Effector memory CD4-positive, alpha-beta T cell (primary cell): ENCODE measurements at places on chromosomes 16 and 17.

DNA sequence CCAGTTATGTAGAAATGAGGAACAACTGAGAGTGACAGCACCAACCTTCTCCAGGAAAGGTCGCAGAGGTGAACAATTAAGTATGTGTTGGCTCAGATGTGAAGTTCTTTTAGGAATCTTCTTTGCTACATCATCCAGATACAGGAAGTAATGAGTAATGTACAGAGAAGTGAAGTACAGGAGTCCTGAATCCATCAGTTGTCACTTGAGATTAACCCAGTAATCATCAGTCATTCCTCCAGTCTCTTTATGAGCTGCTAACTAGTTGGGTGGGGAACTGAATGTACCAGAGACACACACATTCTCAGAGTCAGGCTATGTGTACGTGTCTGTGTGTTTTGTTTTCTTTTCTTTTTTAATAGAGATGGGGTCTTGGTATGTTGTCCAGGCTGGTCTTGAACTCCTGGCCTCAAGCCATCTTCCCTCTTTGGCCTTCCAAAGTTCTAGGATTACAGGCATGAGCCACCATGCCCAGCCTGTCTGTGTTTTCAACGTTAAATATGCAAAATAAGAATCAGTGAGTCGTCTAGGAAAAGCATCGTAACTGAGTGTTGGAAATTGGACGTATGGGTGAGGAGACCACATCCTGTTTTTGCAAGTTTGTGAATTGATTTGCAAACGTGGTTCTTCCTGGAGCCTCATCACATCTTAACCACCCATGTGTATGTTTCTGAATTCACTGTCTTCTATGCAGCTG is 19.9 kb downstream of the ZNF200 start:
- DNase-seq = peak; percentile 11

DNA sequence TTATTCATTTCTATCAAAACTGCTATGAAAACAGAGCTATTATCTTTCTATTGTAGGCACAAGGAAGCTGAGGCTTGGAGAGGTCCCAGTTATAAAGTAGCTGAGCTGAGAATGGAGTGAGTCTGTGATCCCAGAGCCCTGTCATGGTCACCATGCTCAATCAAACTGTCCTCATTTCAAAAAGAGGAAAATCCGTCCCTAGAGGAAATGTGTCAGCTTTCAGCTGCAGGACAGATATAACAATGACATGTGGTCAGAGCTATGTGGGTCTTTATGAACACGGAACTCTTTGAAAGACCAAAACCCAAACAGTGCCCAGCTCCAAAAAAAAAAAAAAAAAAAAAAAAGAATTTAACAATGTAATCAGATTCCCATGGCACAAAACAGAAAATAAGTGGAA is 266.1 kb downstream of the XYLT1 start:
- DNase-seq = no peak

GRCh38 chr17:35953720-35954119 is 10.2 kb upstream of the LYZL6 start:
- DNase-seq = no peak

DNA sequence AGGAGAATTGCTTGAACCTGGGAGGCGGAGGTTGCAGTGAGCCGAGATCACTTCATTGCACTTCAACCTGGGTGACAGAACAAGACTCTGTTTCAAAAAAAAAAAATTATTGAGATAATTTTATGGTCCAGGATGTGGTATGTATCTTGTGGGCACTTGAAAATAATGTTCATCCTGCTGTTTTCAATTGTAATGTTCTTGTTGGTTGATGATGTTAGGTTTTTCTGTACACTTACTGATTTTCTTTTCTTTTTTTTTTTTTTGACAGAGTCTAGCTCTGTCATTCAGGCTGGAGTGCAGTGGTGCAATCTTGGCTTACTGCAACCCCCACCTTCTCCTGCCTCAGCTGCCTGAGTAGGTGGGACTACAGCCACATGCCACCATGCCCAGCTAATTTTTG is 29.7 kb downstream of the TBX21 start:
- DNase-seq = no peak

DNA sequence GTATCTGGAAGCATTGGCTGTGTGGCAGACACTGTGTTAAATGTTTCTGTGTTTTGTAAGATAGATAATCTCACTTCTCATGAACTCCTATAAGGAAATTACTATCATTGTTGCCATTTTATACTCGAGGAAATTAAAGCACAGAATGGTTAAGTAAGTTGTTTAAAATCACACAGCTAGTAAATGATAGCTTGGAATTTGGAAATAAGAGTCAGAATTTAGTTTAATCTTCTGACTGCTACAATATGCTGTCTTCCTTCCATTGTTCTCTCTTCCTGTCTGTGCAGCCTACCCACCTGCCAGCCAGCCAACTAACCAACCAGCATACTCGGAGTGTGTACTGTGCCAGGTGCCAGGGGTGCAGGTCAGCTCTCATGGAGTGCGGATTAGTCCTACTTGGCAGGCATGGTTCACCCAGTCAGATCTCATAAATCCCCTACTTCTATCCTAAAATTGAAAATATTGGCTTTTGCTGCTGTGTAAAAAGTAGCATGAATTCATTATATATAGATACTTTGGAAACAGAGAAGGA is 79.9 kb upstream of the LGALS9 start:
- no peak for DNase-seq

DNA sequence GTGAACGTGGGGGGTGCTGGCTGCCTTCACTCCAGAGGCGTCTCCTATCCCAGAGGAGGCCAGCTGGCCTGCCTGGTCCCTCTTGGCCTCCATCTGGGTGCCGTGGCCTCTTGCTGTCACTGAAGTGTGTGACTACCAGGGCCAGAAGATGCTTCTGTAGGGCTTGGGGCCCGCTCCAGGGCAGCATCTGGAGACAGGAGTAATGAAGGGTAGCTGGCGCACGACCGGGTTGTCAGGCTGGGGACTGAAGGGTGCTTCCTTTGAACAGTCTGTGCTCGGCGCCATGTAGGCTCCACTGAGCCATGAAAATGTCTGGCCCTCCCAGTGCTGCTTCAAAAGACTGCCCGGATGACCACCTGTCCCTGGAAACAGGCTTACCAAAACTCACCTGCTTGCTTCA is 31.3 kb downstream of the ASIC2 start:
- DNase-seq = no peak

DNA sequence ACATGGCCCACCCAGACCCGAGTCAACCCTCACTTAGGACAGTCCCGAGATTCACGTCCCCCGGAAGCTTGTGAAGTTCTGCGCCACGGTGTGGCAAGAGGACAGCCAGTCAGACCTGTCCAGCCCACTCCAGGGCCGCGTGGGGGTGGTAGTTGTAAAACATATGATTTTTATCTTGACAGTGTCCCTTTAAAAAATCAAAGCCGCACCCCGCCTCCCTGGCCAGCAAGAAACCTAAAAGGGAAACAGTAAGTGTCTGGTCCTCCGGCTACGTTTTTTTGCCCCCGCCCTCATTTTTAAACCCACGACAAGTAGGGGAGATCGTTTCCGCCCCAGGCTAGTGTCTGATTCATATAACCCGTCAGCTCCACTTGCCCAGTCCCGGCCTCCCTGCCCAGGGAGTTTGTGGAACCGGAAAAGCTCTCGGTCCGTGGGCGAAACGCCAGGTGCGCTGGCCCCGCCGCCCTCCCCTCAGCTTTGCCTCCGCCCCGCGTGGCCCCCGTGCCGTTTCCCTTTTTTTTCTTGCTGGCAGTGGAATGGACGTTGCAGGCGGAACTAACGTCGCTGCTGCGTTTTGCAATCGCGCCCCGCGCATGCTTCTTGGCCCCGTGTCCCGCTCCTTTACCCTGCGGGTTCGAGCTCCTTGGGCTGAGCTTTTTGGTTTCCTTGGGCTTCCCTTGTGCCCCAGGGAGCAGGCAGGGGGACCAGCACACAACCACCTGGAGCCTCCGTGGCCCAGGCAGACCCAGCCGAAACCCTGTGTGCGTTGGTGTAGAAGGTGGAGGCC is 13.3 kb upstream of the NUDT16L1 start:
- DNase-seq = no peak

DNA sequence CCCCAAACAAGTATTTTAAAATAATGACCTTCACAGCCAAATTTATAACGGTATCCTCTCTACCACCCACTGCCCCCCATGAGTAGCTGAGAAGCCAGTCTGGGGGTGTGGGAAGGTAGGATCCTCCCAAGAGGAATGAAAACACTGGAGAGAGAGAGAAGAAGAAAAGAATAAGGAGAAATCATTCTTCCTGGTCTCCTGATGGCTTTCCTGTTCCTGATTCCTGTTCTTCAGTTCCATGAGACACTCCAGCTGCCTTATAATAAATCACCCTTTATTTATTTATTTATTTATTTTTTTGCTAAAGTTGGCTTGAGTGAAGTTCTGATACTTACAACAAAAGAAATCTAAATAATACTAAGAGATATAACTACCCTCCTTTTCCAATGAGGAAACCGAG is 56.4 kb upstream of the FAM20A start:
- DNase-seq = no peak

DNA sequence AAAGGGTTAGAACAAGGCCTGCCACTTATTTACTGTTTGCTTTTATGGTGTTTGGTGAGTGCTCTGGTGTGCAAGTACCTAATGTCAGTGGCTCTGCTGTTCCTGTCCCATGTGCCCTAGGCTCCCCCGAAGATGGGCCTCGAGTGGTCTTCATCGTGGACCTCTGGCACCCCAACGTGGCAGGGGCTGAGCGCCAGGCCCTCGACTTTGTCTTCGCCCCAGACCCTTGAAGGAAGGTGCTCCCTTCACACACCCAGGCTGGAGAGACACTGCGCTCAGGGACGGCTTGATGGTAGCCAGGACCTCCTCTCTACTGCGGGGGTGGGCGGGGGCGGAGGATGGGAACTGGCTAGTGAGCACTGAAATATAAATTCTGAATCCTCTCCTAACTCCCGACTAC is 5.4 kb downstream of the ASPHD1 start:
- DNase-seq = no peak

DNA sequence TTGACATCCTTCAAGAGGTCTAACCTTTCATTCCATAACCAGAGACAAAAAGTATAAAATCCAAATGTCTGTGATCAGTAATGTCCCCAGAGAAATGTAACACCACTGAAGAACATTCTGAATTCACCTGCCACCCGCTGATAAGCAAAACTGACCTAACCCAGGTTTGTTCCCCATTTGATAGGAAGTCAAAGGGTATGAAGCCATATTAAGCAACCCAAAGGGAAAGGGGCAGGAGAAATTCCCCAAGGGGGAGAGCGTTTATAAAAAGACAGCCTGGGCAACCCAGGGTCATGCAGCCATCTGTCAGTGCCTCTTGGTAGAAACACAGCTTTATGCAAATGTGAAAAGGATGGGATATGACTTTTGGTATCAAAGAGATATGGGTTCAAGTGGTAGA is 30.7 kb upstream of the PIK3R6 start:
- DNase-seq = no peak

GRCh38 chr16:27381974-27382855 is 19.8 kb upstream of the IL21R start:
- no peak for DNase-seq

- DNase-seq = no peak
Measured at GRCh38 chr17:49557312-49558024, 18.2 kb upstream of the NXPH3 start.

DNA sequence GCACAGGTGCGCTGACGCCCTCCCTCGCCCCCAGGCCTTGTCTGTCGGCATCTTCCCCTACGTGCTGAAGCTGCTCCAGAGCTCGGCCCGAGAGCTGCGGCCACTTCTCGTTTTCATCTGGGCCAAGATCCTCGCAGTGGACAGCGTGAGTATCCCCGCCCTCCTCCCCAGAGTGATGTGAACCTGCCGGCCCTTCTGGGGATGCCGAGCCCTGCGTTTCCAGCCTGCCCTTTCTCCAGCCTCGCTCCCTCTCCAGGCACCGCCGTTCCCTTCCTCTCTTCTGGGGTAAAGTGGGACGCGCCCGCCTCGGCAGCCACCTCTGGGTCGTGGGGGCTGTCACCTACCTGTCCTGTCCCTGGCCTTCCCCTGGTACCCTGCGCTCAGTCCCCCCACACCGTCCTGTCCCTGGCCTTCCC is 133.9 kb upstream of the CHMP6 start:
- DNase-seq = no peak

DNA sequence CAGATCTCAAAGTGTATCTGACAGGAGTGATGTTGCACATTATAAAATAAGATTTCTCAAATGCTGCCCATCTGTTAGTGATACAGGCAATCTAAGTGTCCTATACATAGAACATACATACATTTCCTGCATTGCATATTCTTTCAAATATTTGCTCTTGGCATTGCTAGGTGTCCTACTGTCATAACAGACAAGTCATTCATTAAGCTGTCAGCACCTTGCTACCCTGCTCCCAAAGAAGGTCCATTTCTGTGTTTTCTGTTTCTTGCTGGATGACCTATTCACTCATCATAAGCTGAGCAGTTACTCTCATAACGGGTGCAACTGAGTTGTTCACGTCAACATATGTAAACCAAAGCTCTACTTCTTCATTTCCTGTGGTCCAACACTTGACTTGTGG is 719.0 kb downstream of the KCNJ2 start:
- no peak for DNase-seq

- no peak for DNase-seq
Measured at GRCh38 chr17:63519972-63520882, 2.9 kb upstream of the KCNH6 start.
